ENCODE measurements at places on chromosomes 16 and 17. TPM values are rescaled to one million over a fixed set of nuclear protein-coding genes. Genes with fewer than 3 reads are reported as not detected.
A peak's percentile ranks its signal among the peaks of the same experiment; 100 is the strongest.

RDM1 gene
- 1.1 TPM for total RNA-seq

TEKT1 gene
- total RNA-seq = not detected

DOK4 gene
- 12.5 TPM for total RNA-seq

SYNRG gene
- total RNA-seq = 65.4 TPM

SLC38A8 gene
- not detected for total RNA-seq

FBRS gene
- 82.5 TPM for total RNA-seq

KIF2B gene
- total RNA-seq = not detected

LAT gene
- total RNA-seq = 11.9 TPM

OR2C1 gene
- not detected for total RNA-seq

CASKIN1 gene
- 0.05 TPM for total RNA-seq

CEP95 gene
- total RNA-seq = 71.6 TPM

DNA sequence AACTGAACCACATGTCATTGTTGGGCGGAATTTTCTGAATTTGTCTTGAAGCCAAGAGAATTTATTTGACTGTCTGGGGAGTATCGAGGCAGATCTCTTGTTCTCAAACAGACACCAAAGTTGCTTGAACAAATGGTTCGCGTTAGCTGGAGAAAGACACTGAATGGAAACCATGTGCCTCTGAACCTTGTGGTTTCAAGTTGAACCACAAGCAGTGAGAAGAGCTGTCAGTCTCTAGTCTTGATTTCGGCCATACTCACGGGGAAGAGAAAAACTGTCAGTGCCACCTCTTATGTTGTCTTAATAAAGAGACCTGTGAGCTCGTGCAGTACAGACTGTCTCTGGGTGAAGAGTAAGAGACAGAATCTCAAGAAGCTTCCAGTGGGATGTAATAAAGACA, 886.5 kb upstream of the SOX9 start:
- no peak for DNase-seq

GRCh38 chr17:40726919-40727318, 23.4 kb upstream of the KRT24 start:
- DNase-seq = no peak

DNA sequence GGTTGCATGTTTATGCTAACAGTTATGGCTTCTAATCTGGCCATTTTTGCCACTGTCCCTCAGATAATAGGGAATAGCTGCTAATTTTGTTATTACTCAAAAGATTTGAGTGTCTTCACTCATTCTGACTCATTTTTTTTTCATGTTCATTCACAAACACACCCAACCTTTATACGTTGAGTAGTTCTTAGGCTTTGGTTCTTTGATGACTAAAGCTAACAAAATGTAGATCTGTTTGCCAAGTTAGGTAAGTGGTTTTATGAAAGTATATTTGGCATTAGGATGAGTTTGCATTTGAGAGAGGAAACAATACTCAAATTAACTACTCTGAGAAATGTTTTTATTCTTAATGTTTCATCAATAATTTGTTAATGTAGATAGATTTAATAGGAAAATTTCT, 3.6 kb downstream of the MAP2K4 start:
- DNase-seq = no peak

DNA sequence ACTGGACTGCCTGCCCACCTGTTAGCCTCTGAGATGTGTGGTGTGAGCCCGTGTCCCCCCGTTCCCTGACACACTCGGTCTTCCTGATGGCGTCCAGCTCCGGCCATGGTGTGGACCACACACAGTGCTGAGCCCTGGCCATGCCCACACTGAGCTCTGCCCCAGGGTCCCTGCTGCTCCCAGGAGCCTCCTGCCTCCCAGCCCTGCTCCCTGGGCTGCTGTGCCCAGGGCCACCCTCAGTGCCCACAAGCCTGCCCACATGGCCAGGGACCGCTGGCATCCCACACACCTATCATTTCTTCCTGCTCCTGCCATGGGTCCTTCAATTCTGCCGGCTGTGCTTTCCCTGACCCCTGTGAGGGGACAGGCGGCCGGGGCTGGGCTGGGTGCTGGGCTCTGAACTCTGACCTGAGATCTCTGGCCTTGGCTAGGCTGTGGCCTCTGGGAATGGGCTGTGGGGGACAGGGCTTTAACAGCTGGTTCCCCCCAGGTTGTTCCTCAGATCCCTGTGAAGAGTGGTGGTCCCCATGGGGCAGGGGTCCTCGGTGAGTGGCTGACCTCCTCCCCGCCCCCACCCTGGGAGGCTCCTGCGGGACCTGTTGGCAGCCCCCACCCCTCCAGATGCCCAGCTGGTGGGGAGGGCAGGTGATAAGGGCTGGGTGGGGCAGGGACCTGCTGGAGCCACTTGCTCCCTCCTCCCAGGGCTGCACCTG, 4.0 kb downstream of the CEMP1 start:
- peak; percentile 43 for DNase-seq

DNA sequence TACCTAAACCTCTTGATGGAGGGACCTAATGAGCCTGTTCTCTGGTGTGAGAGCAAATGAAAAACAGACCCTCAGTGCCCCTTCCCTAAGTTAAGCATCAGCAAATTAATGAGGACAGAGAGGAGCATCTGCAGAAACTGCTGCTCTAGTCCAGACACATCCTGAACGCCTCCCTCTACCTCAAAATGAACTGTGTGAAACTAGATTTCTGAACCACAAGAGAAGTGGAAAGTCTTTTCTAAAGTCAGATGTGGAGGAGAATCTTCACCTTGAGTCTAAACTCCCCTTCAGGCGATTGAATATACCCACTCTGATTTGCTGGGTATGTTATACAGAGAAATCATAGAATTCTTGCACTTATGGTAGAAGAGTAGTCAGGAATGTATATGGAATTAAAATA, 104.4 kb upstream of the AMZ2 start:
- DNase-seq = no peak

- DNase-seq = no peak
Observed at GRCh38 chr16:75073545-75074303, 42.9 kb downstream of the LDHD start.

DNA sequence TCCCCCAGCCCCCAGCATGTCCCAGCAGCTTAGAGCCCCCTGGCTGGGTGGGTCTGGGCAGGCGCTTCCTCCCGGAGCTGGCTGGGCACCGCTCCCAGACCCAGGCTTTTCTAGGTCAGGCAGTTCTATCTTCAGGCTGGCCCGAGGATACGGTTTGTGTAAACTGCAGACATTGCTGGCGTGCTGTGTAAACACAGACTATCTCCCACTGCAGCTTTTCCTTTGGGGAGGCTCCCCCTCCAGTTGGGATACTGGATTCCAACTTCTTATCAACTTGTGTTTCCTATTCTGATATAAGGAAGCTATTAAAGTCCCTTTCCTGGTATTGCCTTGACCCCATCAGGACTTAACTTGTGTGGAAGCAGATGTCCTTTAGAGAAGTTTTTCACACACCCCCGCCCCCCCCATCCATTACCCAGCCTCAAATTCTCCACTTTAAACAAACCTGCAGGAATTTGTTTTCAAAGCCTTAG, 18.3 kb upstream of the GNA13 start:
- peak; percentile 73 for DNase-seq

DNA sequence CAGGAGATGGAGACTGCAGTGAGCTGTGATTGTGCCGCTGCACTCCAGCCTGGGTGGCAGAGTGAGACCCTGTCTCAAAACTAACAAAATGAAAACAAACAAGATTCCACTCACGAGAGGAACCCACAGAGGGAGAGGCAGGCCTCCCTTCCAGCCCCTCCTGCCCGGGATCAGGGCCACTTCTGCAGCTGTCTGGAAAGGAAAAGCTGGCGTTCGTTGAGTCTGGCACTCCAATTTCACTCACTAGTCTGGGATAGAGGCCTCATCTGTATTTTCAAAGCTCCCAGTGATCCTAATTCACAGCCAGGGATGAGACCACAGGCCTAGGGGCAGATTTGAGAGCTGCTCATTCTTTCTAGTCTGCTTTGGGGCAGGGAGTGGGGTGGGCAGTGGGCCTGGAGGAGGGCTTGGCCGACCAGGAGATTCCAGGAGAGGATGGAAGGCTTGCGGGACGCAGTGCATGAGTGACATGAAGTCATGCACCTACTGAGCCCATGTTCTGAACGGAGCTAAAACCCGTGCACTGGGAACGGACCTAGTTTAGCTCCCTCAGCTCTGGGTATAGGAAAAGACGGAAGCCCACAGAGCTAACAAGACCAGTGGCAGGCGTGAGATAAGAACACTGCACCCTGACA, 54.0 kb downstream of the COTL1 start:
- no peak for DNase-seq

DNA sequence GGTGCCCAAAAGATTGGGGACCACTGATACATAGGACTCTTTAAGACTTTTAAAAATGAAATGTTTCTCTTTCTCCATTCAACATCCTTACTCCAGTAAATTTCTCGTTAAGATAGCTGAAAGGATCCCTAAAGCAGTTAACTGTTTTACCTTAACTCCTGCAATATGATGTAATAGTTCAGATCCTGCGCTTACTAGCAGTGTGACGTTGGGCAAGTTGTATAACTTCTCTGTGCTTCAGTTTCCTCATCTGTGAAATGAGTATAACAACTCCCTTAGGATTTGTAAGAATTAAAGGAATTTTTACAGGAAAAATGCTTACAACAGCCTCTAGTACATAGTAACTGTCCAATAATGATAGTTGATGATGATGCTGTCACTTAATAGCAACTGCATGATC, 158.9 kb downstream of the TANC2 start:
- DNase-seq = no peak

GRCh38 chr16:78832100-78832499, 732.6 kb downstream of the WWOX start:
- no peak for DNase-seq

DNA sequence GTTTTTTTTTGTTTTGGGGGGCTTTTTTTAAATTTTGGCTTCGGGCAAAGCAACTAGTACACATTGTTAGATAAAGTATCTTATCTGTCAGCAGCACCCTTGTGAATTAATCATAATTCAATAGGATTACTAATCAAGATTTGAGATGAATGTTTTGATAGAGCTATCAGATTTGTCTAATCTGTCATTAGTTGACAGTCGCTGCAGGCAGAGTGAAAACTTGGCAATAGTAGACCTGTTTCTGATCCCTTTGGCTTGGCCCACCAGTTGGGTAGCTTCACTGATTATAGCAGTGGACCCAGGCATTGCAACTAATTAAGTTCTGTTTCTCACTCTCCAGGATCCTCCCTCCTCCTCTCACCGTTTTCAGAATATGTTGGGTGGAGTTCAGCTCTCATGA, 258.6 kb downstream of the IRX3 start:
- DNase-seq = no peak

GRCh38 chr17:51428668-51429495, 168.5 kb downstream of the UTP18 start:
- DNase-seq = no peak

GRCh38 chr16:72987480-72987901, 60.4 kb downstream of the ZFHX3 start:
- DNase-seq = no peak

DNA sequence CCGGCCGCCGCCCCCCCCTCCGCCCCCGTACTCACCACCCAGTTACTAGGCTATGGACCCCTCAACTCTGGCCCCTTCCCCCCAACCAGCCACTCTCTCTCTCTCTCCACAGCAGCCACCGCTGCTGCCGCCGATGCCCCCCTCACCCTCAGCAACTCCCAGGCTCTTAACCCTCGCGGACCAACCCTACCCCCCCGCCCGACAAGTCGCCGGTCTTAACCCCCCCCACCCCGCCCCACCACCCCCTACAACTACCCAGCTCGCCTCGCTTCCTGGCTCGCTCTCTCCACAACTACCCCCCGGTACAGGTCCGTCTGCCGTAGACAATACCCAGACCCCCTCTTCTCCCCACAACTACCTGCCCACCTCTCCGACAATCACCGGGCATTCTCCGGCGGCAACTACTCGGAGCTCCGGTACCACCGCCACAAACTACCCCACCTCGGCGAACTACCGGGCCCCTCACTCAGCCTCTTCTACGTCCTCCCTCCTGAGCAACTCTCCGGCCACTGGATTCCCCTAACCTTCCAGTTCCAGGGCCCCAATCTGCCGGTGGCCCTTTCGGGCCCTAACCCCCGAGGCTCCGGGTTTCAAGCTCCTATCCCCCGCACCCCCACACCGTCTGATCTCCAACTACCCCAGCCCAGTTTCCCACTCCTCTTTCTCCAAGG, 702 bp downstream of the PHF23 start:
- DNase-seq = no peak

GRCh38 chr17:57956291-57957119, 1.3 kb upstream of the CUEDC1 start:
- peak; percentile 3 for DNase-seq

DNA sequence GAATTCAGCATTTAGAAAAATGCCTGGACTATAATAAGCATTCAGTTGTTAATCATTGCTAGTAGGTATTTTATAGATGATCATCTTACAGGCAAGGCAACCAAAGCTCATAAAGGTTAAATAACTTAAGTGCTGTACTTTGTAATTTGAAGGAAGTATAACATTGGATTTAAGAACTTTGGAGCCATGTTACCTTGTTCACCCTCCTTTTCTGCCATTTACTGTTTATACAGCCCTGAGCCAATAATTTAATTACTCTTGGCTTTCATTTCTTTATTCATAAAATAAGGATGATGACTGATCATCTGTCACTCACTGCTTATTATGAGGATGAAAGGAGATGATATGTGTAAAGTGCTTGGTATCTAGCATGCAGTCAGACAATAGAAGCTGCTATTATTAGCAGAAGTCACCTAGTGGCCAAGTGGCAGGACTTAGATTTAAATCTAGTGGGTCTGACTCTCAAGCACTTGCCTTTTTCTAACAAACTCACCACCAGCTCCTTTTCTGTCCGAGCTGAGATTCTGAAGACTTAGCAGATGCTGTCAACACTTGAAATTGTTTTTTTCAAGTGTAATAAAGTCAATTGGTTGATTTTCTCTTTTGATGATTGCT, 18.3 kb upstream of the DDX52 start:
- no peak for DNase-seq

GRCh38 chr17:68089881-68090280, 54.3 kb downstream of the KPNA2 start:
- peak; percentile 42 for DNase-seq

DNA sequence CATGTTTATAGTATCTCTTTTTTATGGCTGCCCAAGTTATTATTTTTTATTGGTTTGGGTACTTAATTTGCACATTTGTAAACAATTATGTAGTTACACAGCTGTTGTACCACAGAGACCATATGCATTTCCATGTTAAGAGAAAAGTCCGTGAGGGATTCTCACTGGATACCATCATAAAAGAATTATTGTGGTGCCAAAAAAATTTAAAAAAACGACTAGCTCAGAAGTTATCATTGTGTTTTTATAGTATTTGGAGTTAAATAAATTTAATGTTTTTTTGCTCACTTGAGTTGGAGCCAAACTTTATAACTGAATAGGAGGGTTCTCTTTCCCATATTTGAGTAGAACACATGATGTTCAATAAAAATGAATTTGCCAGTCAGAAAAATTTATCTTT, 618.7 kb downstream of the WWOX start:
- no peak for DNase-seq

GRCh38 chr16:2210386-2211365, at the start of gene BRICD5:
BRICD5 (minus strand) TSS chr16:2210863; CDS start chr16:2210833, 30 bp downstream.
- DNase-seq = no peak

DNA sequence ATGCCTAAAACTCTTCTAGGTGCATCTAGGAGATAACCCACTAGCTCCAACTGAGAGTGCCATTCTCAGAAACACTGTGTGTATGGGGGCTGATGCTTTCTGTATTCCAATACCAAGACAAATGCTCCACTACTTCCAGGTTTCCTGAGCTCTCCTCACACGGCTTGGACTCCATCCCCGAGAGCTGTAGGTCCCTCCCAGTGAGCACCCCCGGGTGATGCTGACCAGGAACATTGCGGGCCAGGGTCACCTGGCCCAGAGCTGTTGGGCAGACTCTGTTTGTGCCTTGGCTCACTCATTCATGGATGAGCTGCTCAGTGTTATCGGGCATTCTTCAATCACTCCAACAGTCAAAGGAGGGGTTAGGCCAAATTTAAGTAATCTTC, 7.0 kb downstream of the CUEDC1 start:
- no peak for DNase-seq

- no peak for DNase-seq
Observed at GRCh38 chr17:82670661-82671450, 22.6 kb upstream of the WDR45B start.

Data from ureter (tissue), 1 donor.